MCF 10A (cell line): ENCODE measurements at places on chromosomes 6 and 20.

DNA sequence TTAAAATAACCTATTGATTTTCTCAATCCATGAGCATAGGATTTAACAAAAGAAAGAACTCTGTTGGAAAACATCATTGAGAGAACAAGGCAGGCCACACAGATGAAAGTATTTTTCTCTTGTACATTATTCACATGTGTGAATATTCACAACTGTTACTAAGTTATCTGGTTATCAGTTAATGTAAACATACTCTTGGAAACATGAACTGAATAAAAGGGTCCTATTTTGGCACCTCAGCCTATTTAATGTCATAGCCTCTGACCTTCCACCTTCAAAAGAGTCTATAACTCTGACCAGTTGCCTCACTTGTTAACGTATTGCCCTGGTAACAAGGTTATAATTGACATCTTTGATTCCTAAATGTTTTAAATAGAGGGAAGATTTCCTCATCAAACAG lies 8.1 kb downstream of the SYCP2 start:
- no peaks in the 10 kb centered on the region for H3K4me1 ChIP-seq
- DNase-seq, result no peak
- H3K27ac ChIP-seq, result no peak overlapping the region
- peaks cover 12% of the 10 kb centered on the region for H3K27me3 ChIP-seq

DNA sequence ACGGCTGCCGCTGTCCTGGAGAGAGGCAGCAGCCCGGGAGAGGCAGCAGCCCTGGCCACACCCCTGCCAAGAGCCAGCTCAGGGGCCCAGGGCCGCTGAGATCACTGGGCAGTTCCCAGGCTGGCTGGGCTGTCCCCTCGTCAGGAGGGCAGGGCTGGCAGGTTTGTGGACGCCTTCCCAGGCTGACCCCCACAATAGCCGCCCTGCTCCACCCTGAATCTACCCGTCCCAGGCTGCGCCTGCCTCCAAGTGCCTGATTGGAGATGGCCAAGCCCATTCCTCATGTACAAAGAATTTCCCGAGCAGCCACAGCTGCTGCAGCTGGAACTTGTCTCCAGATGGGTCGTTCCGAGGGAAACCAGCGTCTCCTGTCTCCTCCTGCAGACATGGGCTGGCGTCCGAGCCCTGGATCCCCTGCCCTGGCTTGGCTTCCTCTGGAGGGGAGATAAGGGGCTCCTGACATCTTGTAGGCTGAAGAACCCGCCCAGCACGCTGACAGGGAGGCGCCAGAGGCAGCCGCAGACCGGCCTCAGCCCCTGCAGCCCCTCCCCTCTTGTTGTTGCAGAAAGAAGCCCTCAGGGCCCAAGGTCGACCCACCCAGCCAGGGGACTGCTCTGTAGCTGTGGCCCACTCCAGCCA lies 9.4 kb upstream of the GATA5 start:
- no peak for DNase-seq
- peaks cover 27% of the 10 kb centered on the region for H3K27me3 ChIP-seq
- no peak overlapping the region for H3K4me3 ChIP-seq
- H3K27ac ChIP-seq, result no peak overlapping the region

DNA sequence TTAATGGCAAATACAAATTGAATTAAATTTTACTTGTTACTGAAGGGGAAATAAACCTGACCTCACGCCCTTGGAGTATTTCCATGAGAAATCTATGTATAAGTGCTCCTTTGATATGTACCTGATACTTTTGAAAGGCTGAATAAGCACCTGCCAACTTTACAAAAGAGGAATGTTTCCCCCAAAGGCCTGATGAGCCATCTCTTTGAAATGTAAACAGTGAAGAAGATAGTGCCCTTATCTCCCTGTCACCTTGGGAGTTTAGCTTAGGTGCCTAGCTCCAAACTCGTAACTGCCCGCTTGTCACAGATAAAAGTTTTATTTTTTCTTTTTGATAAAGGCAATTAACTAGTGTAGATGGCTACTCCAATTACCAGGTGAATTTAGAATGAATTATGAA lies 1.1 kb upstream of the ZNF343 start:
- DNase-seq, result no peak
- H3K4me1 ChIP-seq, result no peaks in the 10 kb centered on the region
- no peak overlapping the region for H3K27ac ChIP-seq
- H3K4me3 ChIP-seq, result peak overlapping the region; percentile 88
- H3K27me3 ChIP-seq, result no peaks in the 10 kb centered on the region

DNA sequence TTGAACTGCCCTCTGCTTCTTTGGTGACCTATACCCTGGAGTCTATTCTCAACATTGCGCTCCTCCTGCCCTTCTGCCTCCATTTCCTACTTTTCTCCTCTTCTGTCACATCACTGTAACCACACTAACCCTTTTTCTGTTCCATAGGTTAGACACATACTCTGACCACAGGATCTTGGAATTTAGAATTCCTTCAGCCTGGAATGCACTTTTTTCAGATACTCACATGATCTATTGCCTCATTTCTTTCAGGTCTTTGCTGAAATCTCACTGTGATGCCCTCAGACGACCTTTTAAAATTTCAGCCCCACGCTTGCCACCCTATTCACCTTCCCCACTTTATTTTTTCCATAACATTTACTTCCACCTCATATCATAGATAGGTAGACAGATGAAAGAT lies 5.1 kb downstream of the VNN1 start:
- no peak for DNase-seq
- H3K4me3 ChIP-seq, result no peak overlapping the region
- peaks cover 3% of the 10 kb centered on the region for H3K36me3 ChIP-seq
- no peaks in the 10 kb centered on the region for H3K27me3 ChIP-seq
- H3K4me1 ChIP-seq, result peaks cover 13% of the 10 kb centered on the region

DNA sequence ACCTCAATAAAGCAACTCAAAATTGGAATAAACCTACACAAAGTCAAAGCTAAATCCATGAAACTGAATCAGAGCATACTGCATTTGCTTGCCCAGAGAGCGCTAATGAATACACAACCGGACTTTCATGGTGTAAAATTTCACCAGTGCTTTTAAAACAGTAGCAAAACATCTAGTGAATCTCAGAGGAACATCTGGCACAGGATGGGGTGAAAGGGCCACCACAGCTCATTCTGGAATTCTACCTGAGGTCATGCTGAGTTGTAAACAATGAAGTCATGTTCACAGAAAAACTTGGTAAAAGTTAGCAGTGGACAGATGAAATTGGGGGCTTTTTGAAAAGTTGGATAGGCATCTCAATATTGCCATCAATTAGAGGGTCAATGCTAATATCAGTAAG lies 125.6 kb upstream of the STXBP5 start:
- H3K36me3 ChIP-seq, result no peaks in the 10 kb centered on the region
- no peak overlapping the region for H3K4me3 ChIP-seq
- DNase-seq, result no peak
- H3K27me3 ChIP-seq, result no peaks in the 10 kb centered on the region
- H3K27ac ChIP-seq, result no peak overlapping the region
- H3K4me1 ChIP-seq, result no peaks in the 10 kb centered on the region

- no peak overlapping the region for H3K4me3 ChIP-seq
- H3K4me1 ChIP-seq, result no peaks in the 10 kb centered on the region
- peaks cover 38% of the 10 kb centered on the region for H3K36me3 ChIP-seq
- no peak for DNase-seq
- no peak overlapping the region for H3K27ac ChIP-seq
Observed at GRCh38 chr20:5991623-5992441, 41.4 kb downstream of the MCM8 start.
